ENCODE measurements at places on chromosomes 3 and 15. TPM values are rescaled to one million over a fixed set of nuclear protein-coding genes. Genes with fewer than 3 reads are reported as not detected.
A peak's percentile ranks its signal among the peaks of the same experiment; 100 is the strongest.

GRCh38 chr15:58498821-58499580 is 67.2 kb downstream of the LIPC start:
- DNase-seq = no peak

The TMCO5A gene
- not detected for total RNA-seq

DNA sequence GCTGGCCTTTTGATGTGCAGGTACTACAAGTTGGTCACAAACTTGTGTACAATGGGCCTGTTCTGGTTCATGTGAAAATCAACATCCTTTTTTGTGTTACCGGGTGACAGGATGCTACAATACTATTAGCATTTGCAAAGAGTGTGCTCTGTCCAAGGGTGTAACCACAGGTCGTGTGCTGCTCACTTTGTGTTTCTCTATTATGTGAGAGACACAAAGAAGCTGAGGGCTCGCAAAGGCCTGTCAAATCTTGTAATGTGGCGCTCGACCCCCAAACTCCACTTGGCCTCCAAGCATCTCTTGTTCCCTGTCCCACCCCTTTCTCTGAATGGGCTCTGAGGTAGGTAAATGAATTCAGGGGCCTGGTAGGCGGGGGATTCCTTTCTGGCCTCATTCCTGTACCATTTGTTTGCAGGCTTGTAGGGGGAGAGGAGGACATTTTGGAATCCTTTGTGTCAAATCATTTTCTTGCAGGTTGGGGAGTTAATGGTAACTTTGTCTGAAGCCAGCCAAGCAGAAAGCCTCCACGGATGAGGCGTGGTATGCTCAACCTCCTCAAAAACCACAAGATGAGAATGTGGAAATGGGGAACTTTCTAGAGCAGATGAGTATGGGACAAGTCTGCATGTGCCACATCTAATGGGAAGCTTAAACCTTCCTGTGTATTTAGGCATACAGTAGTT is 109.1 kb downstream of the OPA1 start:
- no peak for DNase-seq

GRCh38 chr15:44598892-44599291 is 61.9 kb downstream of the EIF3J start:
- DNase-seq = no peak

DNA sequence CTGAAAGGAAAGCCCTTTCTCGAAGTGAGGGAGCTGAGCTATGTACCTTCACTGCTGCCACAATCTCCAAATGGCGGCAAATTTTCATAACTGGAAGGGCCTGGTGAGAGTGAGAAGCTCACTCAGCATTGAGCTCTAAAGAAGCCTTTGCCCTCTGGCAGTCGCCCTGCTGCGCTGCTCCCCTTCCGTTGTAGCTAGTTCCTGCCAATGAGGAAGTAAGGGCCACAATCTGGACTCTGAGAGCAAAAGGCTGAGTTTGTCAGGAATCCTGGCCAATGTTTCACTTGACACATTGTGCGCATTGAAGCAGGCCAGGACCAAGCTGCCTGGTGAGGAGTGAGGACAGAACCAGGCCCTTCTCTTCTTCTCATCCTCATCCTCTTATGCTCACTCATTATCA is 579.5 kb downstream of the PDCD6IP start:
- DNase-seq = no peak

GRCh38 chr3:63228677-63229076 is 49.4 kb upstream of the SYNPR start:
- DNase-seq = no peak

- DNase-seq = no peak
Measured at GRCh38 chr3:120526011-120526870, 69.9 kb upstream of the NDUFB4 start.

DNA sequence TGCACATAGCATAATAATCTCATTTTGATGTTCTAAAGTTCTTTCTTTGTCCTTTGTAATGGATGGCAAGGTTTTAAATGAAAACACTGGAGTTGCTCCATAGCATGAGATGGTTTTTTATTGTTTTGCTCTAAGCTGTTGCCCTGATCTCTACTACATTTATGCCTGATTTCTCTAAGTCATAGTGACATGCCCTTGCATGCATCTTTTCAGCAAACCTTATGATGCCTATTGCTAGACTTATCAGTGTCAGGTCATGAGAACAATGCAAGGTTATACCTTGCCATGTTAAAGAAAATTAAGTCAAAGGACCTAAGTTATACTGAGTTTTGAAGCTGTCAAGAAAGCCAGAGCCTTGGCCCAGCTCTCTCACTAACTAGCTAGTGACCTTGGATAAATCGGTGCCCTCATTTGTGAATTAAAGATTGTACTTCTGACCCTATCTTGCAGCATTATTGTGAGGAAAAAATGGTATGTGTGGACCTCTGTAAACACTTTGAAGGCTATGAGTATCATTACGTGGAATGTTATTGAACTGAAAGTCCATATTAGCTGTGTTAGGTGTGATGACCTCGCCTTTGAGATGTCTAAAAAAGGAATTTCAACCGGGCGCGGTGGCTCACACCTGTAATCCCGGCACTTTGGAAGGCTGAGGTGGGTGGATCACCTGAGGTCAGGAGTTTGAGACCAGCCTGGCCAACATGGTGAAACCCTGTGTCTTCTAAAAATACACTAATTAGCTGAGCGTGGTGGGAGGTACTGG is 256.4 kb upstream of the UBE2E1 start:
- DNase-seq = no peak

- no peak for DNase-seq
Measured at GRCh38 chr15:98612490-98613110, 35.7 kb upstream of the IGF1R start.

GRCh38 chr15:67746022-67746421 is 79.3 kb upstream of the SKOR1 start:
- DNase-seq = no peak

The MRPL3 gene
- total RNA-seq = 145 TPM

The LSM3 gene
- total RNA-seq = 22.1 TPM

- DNase-seq = no peak
Measured at GRCh38 chr3:30305021-30305420, 301.4 kb upstream of the TGFBR2 start.

DNA sequence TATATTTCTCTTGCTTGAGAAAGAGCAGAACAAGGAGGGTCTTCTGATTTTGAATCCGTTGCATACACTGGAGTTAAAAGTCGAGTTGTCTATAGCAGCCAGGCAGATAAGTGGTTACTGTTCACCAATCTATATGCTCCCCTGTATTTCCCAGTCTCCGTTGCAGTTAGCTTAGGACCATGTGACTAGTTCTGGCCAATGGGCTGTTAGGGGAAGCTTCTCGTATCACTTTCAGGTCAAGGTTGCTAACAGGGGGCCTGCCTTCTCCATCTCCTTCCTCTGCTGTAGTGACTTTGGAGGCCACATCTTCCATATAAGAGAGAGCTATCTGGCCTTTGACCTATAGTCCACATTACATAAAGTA is 188.5 kb upstream of the KBTBD8 start:
- no peak for DNase-seq

- peak; percentile 65 for DNase-seq
Measured at GRCh38 chr15:26891448-26892181, 24.8 kb downstream of the GABRA5 start.

GRCh38 chr3:129238945-129239705 is 10.3 kb upstream of the COPG1 start:
- DNase-seq = peak; percentile 64

- DNase-seq = no peak
Measured at GRCh38 chr3:128734523-128735189, 8.7 kb downstream of the RAB7A start.

DNA sequence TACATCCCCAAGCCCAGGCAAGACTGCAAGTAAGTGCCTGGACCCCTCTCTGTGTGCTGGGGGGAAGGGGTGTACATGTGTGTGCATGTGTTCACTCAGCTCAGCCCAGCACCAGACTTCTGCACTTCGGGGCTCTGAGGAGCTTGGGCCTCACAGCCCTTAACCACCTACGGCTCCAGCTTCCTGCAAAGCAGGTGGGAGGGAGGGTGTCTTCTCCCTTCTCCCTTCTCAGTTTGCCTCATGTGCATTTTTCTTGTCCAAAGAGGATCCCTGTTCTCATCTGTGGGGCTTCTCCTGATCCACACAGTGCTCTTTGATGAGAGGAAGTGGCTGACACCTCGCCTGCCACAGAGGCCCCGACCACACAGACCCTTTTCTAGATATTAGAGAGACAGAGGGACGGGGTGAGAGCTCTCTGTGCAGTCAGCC is 69.3 kb downstream of the MESD start:
- DNase-seq = peak; percentile 58

- DNase-seq = no peak
Measured at GRCh38 chr15:27889258-27889657, 209.9 kb downstream of the OCA2 start.

The C3orf22 gene
- total RNA-seq = not detected

- DNase-seq = no peak
Measured at GRCh38 chr15:44311136-44311535, 22.6 kb downstream of the GOLM2 start.

The MAP3K13 gene
- 12.4 TPM for total RNA-seq
